ENCODE measurements at places on chromosomes 12 and 14.

DNA sequence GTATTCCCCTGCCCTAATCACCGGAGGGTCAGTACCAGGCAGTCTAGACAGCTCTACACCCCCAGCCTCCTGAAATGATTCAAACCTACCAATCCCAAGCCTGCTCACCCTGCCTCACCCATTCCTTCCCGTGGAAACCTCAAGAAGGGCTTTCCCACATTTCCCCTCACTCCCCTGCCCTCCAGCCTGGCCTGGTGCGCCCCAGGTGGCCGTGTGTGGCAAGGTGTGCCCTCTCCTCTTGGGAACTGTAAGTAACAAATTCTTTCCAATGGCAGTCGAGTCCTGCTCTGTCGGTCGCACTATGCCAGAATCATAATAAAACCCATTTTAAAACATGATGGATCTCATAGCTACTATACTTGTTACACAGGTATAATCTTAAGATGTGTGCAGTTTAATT is 13.9 kb upstream of the DEGS2 start:
- no peak for DNase-seq

DNA sequence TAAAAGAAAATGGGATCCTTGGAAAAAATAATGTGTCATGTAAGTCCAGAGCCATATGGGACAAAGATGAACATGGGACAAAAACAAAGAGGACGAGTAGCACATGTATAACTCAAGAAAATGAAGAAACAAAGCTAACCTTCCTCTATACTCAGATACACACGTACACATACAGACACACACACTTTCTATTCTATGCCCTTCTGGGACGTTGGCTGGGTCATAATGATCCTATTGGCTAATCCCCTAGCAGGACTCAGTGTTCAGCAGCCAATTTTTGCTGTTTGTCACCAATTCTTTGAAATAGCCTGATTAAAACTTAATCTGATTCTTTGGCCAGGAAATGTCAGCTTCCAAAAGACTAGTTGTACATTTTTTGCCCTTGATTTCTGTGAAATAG is 189.4 kb upstream of the FOXG1 start:
- no peak for DNase-seq

GRCh38 chr12:83106873-83107272 is 420.2 kb downstream of the TMTC2 start:
- no peak for DNase-seq

DNA sequence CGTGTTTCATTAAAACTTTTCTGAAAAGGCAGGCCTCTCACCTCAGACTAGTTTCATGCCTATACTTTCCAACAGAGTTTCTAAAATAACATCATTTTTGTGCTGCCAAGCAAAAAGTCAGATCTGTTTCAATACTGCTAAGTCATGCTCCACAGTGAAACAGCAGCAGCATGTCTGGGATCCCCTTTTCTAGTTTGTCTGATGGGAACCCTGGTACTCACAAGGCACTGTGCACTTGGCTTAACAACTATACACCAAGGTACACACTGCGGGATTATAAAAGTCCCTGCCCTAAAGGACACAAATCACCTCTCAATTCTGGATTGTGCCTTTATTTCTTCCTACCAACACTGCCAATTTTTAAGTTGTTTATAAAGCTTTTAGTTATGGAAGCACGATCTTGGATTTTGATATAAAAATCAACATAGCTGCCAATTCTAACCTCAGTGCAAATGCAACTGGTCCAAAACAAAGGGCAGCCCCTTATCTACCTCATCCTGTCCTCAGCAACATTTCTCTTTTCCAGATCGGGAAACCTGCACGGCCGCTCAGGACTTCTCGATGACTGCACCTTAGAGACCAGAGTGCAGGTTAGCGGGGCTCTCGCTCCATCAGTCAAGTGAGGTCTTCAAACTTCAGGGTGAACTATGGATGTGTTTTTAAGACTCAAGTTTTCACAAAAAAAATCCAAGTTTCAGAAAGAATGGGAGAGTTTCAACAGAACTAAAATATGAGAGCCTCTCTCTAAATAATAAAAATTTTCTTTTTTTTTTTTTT is 1.7 kb upstream of the EIF5 start:
- DNase-seq = no peak

GRCh38 chr14:30507209-30507608 is 51.7 kb upstream of the G2E3 start:
- no peak for DNase-seq

DNA sequence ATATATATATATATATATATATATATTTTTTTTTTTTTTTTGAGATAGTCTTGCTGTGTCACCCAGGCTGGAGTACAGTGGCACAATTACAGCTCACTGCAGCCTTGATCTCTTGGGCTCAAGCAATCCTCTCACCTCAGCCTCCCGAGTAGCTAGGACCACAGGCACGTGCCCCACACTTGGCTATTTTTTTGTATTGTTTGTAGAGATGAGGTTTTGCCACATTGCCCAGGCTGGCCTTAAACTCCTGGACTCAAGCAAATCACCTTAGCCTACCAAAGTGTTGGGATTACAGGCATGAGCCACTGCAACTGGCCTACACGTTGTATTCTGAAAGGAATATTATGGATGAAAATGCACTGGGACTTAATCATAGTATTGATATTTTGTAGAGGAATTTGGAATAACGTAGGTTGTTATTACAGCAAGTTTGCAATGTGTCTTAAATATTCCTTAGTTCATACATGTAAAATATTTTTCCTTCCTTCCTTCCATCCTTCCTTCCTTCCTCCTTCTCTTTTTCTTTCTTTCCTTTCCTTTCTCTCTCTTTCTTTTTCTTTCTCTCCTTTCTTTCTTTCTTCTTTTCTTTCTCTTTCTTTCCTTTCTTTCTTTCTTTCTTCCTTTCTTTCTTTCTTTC is 862 bp downstream of the KLRB1 start:
- DNase-seq = no peak

GRCh38 chr12:115597157-115597712 is 680.3 kb downstream of the MED13L start:
- no peak for DNase-seq

DNA sequence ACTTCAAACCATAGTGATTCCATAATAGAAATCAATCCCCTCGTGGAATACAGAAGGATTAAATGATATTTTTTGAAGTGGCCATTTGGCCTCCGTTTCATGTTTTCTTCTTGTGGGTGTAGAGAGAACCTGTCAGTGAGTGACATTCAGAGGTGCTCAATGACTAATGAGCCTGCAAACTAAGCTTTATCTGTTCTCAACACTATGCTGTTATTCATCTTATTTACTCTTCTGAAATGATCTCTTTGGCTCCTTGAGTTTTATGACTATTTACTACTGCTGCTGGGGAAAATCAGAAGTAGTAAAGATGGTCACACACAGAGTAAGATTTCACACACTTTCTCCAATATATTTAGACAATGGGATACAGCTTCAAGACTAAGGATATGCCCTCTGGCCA is 30.4 kb downstream of the ATP2B1 start:
- no peak for DNase-seq

DNA sequence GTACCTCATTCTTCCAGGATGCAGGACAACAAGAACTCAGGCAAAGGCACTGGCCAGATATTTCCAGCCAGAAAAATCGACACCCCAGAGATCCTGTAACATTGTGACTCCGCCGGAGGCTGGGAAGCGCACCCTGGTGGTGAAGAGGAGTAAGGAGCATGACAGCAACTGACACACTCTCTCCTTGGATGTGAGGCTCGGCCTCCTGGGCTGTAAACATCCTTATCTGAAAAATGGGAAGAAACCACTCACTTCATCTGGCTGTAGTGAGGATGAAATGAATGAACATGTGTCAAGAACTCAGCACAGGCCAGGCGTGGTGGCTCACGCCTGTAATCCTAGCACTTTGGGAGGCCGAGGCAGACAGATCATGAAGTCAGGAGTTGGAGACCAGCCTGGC is 27.5 kb downstream of the TCHP start:
- no peak for DNase-seq

- DNase-seq = no peak
Observed at GRCh38 chr14:22630486-22630885, 13.7 kb downstream of the OR6J1 start.

DNA sequence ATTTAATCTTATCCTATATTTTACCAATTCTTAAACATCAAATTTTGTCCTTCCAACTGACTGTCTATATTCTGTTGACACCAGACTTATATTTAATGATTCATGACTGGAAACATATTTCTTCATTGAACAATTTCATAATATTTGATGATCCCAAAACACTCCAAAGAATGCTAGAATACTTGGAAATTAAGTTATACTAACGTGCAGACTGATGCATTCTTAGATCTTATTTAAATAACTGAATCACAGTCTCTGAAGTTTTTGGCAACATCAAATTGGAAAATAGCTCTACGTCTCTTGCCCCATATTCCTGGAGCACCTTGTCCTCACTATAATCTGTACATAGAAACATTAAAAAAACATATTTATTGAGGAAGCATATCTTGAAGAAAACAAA is 127.4 kb downstream of the HMGA2 start:
- no peak for DNase-seq

DNA sequence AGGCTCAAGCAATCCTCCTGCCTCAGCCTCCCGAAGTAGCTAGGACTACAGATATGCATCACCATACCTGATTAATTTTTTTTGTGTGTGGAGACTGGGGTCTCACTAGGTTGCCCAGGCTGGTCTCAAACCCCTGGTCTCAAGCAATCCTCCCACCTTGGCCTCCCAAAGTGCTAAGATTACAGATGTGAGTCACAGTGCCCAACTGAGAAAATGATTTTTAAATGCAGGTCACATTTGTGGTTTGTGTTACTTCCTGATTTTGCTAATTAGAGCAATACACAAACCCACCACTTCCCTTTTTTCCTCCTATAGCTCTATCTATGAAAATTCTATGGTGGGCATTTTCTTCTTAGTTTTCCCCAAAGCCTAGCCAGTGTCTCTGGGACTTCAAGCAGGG is 45.5 kb upstream of the TMEM263 start:
- DNase-seq = no peak

DNA sequence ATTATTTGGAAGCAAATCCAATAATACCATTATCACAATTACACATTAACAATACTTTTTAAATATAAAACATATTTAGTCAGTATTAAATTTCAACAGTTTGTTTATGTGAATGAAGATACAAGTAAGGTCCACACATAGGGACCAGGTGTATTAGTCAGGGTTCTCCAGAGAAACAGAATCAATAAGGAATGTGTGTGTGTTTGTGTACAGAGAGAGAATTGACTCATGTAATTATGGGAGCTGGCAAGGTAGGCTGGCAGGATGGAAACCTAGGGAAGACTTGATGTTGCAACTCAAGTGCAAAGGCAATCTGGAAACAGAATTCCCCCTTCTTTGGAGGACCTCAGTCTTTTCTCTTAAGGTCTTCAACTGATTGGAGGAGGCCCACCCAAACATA is 123.2 kb upstream of the OTX2 start:
- no peak for DNase-seq

DNA sequence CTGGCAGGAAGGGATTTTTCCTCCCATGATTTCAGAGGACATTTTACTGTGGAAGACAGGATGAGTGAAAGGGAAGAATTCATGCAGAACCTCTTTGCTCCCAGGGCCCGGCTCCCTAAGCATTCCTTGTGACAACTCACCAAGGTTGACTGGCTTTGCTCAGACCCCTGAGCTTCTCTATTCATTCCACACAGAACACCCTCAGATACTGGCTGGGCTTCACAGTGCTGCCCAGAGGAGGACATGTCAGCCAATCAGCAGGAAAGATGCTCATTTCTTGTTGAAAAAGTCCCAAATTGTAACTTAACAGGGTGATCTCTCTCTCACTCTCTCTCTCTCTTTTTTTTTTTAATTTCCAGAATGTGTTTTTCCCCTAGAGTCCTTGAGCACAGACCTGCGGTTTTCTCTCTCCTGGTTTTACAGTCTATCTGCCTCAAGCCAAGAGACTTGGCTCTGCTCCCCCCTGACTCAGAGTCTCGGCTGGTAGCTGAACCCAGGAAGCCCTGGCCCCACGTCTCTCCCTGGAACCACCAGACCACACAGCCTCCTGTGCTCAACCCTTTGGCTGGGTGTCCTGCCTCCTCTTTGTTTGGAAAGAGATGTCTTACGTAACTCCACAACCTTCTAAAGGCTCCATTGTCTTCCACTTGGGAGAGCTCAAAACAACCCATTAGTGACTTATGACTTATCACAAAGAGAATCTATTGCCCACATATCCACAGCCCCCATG is 43.9 kb downstream of the SSPN start:
- no peak for DNase-seq

- DNase-seq = no peak
Observed at GRCh38 chr12:46246021-46246700, 22.7 kb downstream of the SLC38A1 start.

DNA sequence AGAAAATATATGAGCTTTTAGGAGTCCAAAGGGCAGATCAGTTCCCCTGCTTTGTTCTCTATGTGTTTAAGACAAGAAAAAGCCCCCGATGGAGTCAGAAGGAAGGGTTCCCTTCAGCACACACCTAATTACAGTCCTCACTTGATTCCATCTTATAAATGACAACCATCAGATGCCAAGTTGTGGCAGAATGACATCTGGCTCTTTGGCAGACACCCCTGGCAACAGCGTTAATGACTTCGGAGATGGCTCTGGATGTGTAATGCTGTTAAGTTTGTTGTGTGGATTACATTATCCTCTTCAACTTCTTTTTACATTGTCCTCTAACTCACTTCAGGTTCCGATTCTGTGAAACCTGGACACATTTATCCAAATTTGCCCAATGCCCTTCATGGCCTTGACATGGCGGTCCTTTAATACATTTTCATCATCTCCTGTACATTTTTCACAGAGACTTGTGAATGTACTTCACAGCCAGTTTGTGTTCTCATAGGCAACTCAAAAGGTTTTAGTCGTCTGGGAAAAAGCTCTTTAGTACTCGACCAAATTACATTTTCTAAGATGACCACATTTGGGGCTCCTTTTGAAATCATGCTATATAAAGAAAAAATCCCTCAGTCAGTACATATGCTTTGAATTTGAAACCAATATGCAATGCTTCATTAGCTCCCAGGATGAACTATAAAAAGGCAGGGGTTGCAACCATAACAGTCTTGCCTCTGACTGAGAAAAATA is 667.8 kb downstream of the NOVA1 start:
- DNase-seq = no peak

GRCh38 chr12:68227356-68227755 is 1.7 kb upstream of the IL26 start:
- DNase-seq = no peak

DNA sequence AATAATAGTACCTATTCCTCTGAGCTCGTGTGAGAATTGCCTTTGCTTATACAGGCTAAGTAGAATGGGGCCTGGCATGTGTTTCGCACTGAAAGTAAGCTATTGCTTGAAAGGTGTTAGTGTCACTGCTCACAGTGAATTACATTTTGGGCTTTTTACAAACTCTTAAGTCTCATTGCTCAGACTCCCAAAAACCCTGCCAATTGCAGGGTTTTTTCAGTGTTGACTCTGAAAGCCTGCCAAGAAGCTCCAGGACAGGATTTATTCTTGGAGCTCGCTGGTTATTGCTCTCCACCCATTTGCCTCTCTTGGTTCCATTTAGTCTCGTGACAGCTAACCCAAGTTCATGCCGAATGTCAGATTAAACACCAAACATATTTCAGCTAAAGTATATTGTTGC is 39.8 kb downstream of the NOPCHAP1 start:
- no peak for DNase-seq
